ENCODE measurements at places on chromosomes 1 and 21. TPM values are rescaled to one million over a fixed set of nuclear protein-coding genes. Genes with fewer than 3 reads are reported as not detected.

The SYT14 gene
- polyA plus RNA-seq = 3.7 TPM

The TRIM45 gene
- 4.8 TPM for polyA plus RNA-seq

The SPRR1B gene
- polyA plus RNA-seq = not detected

The EPHA2 gene
- 26.0 TPM for polyA plus RNA-seq

The OR2T2 gene
- polyA plus RNA-seq = not detected

The VPS13D gene
- polyA plus RNA-seq = 18.3 TPM

The SLC44A5 gene
- polyA plus RNA-seq = 0.09 TPM

The CRP gene
- not detected for polyA plus RNA-seq

The OR2T33 gene
- not detected for polyA plus RNA-seq

The FAM3B gene
- polyA plus RNA-seq = not detected

The SPATA46 gene
- polyA plus RNA-seq = not detected

The C8A gene
- polyA plus RNA-seq = not detected

The S100A3 gene
- polyA plus RNA-seq = 3.2 TPM

The MAP10 gene
- polyA plus RNA-seq = 1.6 TPM

The MROH7 gene
- polyA plus RNA-seq = 0.05 TPM

The CRYBG2 gene
- not detected for polyA plus RNA-seq

The LORICRIN gene
- polyA plus RNA-seq = not detected

The TAS1R3 gene
- 0.11 TPM for polyA plus RNA-seq

The ALX3 gene
- not detected for polyA plus RNA-seq

The C1orf232 gene
- not detected for polyA plus RNA-seq

The SEC16B gene
- polyA plus RNA-seq = 4.0 TPM

The C1orf115 gene
- 0.05 TPM for polyA plus RNA-seq

The CGN gene
- 0.31 TPM for polyA plus RNA-seq

The SLAMF7 gene
- polyA plus RNA-seq = not detected

The MAEL gene
- not detected for polyA plus RNA-seq

The SPRR2D gene
- polyA plus RNA-seq = not detected

The RPS27 gene
- polyA plus RNA-seq = 8,507 TPM

The FAM151A gene
- not detected for polyA plus RNA-seq

The COP1 gene
- 43.7 TPM for polyA plus RNA-seq

The KRTAP7-1 gene
- not detected for polyA plus RNA-seq

The PDC gene
- polyA plus RNA-seq = not detected

The DCST2 gene
- polyA plus RNA-seq = 0.19 TPM

The SCP2 gene
- polyA plus RNA-seq = 164 TPM

The OR2M5 gene
- not detected for polyA plus RNA-seq

The CHIA gene
- not detected for polyA plus RNA-seq

The ZNF697 gene
- polyA plus RNA-seq = 12.9 TPM

The PHF13 gene
- 11.6 TPM for polyA plus RNA-seq

The ADAM30 gene
- polyA plus RNA-seq = not detected

The FMO1 gene
- not detected for polyA plus RNA-seq

The CCDC181 gene
- polyA plus RNA-seq = 0.17 TPM

The DMBX1 gene
- not detected for polyA plus RNA-seq

The FMO2 gene
- 2.0 TPM for polyA plus RNA-seq

The OR2AK2 gene
- polyA plus RNA-seq = not detected

The ACTL8 gene
- polyA plus RNA-seq = 0.05 TPM

The MARK1 gene
- polyA plus RNA-seq = not detected

The CR1L gene
- polyA plus RNA-seq = not detected

The RRP1 gene
- polyA plus RNA-seq = 8.2 TPM

The EVA1C gene
- 5.7 TPM for polyA plus RNA-seq

The IL19 gene
- polyA plus RNA-seq = not detected

The KCNJ15 gene
- 0.07 TPM for polyA plus RNA-seq

The CFHR4 gene
- polyA plus RNA-seq = not detected

The GPR3 gene
- 1.3 TPM for polyA plus RNA-seq

The SELE gene
- not detected for polyA plus RNA-seq

The LAMC1 gene
- polyA plus RNA-seq = 322 TPM

Data from AG04450 (cell line).